ENCODE measurements at places on chromosomes 2 and 18. TPM values are rescaled to one million over a fixed set of nuclear protein-coding genes. Genes with fewer than 3 reads are reported as not detected.

The DOK6 gene
- 4.6 TPM for polyA plus RNA-seq

The SKOR2 gene
- not detected for polyA plus RNA-seq

The C2orf81 gene
- 0.76 TPM for polyA plus RNA-seq

The IL36RN gene
- polyA plus RNA-seq: 0.23 TPM

The UGT1A3 gene
- polyA plus RNA-seq: not detected

The ECEL1 gene
- polyA plus RNA-seq: 1.4 TPM

The MOCOS gene
- polyA plus RNA-seq: 6.0 TPM

The TEX51 gene
- not detected for polyA plus RNA-seq

The SOX11 gene
- 2.5 TPM for polyA plus RNA-seq

The OSR1 gene
- 45.7 TPM for polyA plus RNA-seq

The ARHGAP25 gene
- polyA plus RNA-seq: 0.21 TPM

The CDCA7 gene
- 4.9 TPM for polyA plus RNA-seq

The ALPP gene
- 1.2 TPM for polyA plus RNA-seq

DNA sequence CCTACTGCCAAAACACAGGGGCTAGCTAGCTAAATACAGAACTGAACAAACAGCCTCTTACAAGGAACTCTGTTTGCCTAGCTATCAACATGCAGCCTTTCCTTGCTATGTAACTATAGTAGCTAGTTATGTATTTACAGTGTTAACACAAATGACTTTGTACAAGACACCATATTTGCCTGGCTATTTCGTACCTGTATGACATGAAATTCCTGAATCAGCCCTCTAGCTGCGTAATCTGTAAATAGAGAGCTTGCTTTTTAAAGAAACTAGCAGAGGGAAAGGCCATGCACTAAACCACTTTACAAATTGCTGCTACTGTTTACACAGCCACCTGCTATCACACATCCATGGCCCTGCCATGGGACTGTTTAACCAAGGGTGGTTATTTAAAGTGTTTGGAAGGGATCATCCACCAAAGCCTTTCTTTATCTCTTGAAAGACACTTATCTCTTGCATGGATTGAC is 248.7 kb downstream of the TFCP2L1 start:
- DNase-seq: peak; percentile 64

DNA sequence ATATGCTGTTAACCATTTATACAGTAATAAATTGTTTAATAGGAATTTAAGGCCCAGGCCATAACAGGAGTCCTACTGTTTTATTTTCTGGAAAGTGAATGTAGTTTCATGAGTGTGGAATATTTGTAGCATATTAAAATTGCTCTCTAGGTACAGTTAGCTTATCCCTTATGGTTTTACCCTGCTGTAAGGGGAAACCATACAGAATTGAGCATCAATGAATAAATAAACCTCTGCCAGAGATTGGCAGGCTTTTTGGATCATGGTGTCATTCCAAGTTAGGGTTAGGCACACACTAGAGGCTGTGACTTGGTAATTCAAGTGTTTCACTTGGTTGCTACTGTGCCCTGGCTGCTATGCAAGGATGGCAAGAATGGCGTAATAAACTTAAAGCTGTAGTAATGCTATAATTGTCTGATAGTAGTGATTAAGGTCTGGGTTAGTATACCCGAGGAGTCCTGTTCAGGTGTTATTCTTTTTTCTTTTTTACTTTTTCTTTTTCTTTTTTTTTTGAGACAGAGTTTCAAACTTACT is 30.4 kb downstream of the BMPR2 start:
- DNase-seq: no peak

DNA sequence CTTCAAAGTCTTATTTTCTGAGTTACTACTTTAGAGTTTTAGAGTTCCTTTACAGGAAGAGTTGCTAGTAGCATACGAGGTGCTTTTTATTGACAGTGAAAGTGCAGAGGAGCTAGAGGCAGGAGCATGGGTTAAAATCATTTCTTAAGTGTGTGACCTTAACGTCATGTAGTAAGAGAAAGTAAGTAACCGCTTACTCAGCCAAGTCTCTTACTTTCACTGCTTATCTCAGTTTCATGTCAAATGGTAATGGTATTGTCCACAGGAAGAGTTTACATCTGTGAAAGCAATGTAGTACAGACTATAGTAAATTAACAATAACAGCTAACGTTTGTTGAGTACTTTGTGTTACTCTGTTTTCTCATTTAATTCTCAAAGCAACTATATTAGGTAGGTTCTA is 12.6 kb downstream of the NDUFAF7 start:
- DNase-seq: no peak

DNA sequence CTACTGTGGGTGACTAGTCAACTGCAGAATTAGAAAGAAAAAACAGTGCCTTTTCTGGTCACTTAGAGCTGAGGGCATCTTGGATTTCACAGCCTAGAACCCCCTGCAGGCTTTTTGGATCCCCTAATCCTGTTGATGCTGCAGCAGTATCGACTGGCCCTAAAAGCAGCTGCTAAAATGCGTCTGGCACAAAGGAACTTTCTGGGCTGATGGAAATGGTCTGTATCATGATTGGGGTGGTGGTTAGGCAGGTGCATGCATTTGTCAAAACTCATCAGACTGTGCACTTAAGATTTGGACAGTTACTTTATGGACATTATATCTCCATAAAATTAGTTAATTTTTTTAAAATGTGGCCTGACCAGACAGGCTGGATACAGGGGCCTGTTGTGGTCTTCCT is 149.8 kb downstream of the KLHL29 start:
- DNase-seq: no peak

DNA sequence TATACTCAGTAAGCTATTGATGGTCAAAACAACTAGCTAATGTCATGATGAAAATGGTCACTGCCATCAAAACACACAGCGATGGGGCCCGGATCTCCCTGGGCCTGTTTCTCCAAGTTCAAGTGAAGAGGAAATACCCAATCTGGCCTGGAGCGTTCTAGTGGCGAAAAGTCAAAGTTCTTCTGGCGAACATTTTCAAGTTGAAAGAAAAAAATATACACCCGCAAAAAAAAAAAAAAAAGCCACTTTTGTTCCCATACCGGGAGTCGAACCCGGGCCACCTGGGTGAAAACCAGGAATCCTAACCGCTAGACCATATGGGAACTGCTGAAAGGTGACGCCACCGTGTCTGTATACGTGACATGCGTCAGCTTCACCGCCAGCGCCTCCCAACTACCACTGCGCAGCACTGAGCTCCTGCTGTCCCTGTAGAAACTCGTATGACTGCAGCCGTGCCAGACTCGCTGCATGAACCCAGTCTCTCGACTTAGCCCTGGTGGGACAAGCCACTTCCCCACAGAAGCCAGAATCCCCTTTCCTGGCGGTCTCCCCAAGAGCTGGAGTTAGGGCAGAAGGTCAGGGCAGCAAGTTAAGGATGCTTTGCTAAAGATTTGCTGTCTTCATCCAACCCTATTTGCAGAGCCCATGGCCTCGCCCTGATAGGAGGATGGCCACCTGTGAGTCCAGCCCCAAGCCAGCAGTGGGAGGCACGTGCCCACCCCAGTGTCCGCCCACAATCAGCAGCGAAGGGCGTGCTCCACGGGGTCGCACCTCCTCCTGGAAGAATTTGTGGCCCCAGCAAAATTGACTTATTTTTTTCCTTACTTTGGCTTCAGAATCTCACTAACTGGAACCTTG is 5.6 kb upstream of the IMP4 start:
- DNase-seq: peak; percentile 93

- no peak for DNase-seq
These were observed 52.6 kb downstream of the CXCR4 start for GRCh38 chr2:136065384-136065783.

DNA sequence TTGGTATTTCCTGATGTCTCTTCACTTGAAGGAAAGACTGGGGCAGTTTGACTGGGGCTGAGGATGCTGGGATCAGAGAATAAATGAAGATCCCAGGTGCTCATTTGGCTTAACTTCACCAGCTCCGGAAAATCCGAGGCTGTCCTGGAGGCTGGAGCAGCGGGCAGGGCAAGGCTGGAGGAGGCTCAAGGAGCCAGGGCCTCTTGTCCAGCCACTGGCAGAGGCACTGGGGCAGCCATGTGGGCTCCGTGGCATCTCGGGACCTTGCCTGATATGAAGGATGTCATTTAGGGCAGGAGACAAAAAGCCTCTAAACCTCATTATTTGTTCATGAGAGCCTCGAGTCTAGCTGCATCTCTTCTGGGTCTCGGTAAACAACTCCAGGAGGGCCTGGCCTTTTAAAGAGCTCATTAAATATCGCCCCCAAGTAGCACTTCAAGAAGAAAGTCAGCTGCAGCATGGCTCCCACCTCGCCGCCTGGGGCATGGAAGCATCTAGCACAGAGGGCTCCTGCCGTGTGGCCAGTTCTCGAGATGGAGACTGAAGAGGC is 13.5 kb upstream of the GPR55 start:
- no peak for DNase-seq

GRCh38 chr2:171522052-171522787 is at the start of gene CYBRD1:
CYBRD1 (plus strand) TSS chr2:171522474; CDS start chr2:171522546, 72 bp downstream.
- peak; percentile 80 for DNase-seq

DNA sequence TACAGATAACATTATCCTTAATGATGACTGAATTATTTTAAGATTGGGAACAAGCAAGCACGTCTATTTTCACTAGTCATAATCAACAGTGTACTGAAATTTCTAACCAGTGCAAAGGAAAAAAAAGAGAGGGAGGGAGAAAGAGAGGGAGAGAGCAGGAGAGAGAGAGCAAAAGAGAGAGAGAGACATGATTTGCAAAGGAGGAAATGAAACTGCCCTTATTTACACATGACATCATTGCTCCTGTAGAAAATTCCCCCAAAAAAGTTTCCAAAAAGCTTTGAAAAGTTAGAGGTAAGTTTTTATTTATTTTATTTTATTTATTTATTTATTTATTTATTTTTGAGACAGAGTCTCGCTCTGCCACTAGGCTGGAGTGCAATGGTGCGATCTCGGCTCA is 355.3 kb upstream of the CELF4 start:
- DNase-seq: no peak

GRCh38 chr18:41842886-41843285 is 112.1 kb upstream of the PIK3C3 start:
- no peak for DNase-seq

GRCh38 chr2:71608441-71608840 is 155.1 kb downstream of the DYSF start:
- no peak for DNase-seq

DNA sequence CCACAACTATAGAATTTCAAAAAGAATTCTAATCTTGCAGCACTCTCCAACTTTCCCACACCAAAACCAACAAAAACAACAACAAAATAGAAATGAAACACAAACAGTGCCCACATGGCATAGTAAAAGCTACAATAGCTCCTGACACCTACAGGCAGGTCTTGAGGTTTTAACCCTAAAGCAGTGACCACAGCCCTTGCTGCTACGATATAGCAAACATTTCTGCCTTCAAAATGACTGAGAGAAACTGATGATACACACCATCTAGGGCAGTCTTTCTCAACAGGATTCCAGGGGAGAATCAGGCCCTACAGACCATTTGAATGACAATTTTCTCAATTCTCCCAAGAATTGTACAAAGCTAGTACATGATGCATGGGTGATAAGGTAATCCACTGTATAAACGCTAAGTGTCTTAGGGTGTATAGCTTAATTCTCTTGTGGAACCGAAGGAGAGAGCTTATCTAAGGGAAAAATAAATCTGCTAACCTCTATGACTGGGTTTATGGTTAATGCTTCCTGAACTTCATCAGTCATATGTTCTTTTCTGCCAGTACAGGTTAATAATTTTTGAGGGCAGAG is 46.5 kb downstream of the TRAK2 start:
- no peak for DNase-seq

DNA sequence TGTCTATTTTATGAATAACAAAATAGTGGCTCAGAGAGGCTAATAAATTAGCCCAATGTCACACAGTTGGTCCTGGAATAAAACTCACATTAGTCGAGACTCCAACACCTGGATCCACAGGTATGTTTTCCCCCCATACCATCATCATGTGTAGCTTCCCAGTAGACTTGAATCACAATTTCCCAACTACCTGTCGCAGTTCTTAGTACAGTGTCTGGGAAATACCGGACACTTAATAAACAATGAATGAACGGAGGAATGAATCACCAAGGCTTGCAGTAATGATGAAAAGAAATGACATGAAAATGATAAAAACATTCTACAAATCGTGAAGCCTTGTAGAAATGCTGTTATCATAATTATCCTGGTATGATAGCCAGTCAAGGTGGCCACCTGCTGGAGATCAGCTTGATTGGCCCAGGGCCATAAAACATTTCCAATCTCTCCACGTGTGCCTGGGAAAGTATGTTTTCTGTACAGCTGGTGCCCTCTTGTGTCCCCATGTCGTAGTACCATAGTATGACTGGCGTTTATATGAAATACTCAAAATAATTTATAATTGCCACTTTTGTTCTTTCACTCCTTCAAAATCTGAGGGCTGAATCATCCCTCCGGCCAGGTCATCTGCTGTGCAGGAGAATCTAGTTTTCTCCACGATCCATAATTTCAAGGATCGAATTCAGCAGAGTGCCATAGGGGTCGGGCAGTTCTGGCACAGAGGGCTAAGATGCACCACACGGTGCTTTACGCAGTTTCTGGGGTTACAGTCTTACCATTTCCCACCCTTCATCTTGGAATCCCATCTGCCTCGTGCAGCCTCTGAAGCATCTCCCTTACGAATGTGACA is 95.4 kb downstream of the LAMA1 start:
- peak; percentile 83 for DNase-seq

DNA sequence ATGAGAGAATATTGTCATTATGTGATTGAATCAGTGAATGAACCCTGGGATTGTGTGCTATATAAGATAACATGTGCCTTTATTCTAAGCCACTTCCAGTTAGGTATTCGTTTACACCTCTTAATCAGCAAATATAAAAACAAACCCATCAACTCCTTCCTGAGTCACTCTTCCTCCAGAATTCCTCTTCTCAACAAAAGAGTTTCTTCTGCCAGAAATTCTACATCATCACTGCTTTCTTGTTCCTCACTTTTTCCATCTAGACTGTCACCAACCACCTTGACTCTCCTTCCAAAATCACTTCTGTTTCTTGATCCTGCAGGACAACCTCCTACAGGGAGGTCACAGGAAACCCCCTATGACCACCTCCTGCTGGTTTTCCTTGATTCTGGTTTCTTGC is 261.4 kb downstream of the CYP26B1 start:
- DNase-seq: no peak

DNA sequence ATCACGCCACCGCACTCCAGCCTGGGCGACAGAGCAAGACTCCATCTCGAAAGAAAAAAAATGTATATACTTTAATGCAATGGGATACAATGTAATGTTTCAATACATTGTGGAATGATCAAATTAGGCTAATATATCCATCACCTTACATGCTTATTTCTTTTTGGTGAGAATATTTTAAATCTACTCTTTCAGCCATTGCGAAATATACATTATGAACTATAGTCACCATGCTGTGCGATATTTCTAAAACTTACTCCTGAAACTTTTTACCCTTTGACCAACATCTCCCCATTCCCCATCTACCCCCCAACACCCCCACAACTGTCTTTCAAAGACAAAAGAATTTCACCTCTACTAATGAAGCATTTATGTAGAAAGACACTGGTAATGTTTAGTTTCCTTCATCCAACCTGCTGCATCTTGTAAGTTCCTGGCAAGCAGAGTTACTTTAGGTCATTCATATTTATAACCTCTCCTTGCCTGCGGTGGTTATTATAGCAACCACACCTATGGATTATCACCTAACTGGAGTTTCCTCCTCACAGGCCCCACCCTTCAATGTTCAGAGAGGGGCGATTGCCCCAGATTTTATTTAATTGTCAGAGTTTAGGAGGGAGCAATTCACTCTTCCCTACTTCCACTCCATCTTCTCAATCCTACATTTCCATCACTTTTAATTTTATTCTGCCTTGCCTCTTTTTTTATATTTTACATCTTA is 1.2 kb upstream of the ME2 start:
- DNase-seq: no peak

- no peak for DNase-seq
These were observed 20.2 kb downstream of the CHST10 start for GRCh38 chr2:100397118-100397860.

All from hepatocyte (in vitro differentiated cells).